ENCODE measurements at places on chromosomes 11 and 22. TPM values are rescaled to one million over a fixed set of nuclear protein-coding genes. Genes with fewer than 3 reads are reported as not detected.

Gene WNT7B
- not detected for polyA plus RNA-seq

Gene OSBP2
- 5.1 TPM for polyA plus RNA-seq

Gene TENM4
- polyA plus RNA-seq: 0.71 TPM

- DNase-seq: no peak
These were observed 133.9 kb downstream of the WNT7B start for GRCh38 chr22:45843031-45843430.

- no peak for DNase-seq
These were observed 145.1 kb downstream of the SWAP70 start for GRCh38 chr11:9808943-9809342.

DNA sequence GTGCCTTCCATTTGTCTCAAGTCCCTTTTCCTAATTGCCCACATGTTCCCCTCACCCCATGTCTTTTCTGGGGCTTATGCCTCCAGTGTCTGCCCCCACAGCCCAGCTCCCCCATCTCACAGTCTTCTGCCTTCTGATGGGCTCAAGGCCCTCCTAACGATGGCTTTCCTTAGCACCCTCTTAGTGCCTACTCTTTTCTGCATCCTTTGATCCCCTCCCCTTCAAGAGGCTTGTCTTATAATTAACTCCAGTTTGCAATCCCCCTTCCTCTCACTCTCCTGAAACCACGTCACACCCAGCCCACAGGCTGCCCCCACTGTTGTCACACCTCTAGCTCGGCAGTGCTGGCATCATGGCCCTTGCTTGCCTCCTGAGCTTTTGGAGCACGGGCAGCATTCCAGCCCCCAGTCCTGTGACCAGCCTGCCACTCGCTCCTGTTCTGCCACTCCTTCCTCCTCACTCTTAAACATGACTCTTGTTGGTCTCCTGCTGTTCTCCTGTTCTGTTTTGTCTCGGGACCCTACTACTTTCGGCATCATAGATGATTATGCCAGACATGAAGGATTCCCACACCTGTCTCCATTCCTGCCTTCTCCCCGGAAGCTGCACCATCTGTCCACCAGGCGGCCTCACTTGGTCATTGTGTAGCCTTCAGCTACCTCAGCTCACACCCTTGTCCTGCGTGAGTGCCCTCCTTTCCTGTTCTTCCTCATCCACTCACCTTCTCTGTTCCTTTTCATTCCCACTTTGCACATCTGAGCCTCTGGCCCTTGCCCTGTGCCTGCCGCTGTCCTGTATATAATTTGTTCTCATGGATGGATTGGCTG, 26.1 kb downstream of the UBE2L3 start:
- DNase-seq: peak; percentile 61

- DNase-seq: no peak
These were observed 63.1 kb upstream of the TTC12 start for GRCh38 chr11:113251281-113251680.

DNA sequence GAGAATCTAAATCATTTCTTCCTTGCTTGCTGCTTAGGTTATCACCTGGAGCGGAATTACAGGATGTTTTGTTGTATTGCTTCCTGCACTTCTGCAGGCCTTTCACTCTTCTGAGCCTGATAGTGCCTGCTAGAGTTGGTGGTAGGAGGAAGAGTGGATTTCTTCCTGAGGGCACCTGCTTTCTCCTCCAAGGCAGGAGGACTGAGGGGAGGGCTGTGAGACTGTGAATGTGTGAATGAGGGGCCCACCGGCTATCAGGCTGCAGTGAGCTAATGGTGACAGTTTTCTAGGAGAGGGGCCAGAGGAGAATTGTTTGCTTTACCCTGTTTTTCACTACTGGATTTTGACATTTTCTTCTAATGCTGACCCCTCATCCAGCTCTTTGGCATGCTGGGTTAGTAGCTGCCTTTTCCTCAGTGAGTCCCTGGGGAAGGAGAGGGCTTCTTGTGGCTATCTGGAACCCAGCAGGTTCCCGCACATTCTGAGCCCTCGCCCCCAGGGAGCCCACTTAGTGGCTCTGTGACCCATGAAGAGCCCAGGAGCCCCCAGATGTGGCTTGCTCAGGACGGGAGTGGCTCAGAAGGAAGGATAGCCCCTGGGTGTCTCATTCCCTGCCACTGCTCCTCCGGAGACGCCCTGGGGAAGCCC, 39.1 kb downstream of the DIXDC1 start:
- DNase-seq: no peak

DNA sequence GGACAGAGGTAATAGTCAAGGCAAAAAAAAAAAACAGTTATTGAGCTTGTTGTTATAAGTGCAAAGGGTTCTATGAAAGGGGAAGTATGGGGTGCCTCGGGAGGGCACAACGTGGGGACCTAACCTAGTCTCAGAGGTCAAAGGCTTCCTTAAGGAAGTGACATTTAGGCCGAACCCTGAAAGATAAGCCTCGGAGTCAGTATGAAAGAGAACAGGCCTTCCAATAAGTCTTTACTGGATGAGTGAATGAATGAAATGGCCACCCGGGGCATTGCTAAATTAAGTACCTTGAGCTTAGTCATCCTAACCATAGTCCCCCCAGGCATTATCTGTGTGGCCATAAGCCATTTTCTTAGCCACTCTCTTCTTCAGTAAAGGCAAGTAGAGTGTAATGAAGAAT, 19.7 kb downstream of the FLI1 start:
- no peak for DNase-seq

GRCh38 chr11:9762531-9762930, 98.7 kb downstream of the SWAP70 start:
- no peak for DNase-seq

GRCh38 chr11:73312851-73313327, 4.8 kb downstream of the ARHGEF17 start:
- no peak for DNase-seq

- DNase-seq: no peak
These were observed 65.9 kb upstream of the RCN1 start for GRCh38 chr11:32024948-32025347.

DNA sequence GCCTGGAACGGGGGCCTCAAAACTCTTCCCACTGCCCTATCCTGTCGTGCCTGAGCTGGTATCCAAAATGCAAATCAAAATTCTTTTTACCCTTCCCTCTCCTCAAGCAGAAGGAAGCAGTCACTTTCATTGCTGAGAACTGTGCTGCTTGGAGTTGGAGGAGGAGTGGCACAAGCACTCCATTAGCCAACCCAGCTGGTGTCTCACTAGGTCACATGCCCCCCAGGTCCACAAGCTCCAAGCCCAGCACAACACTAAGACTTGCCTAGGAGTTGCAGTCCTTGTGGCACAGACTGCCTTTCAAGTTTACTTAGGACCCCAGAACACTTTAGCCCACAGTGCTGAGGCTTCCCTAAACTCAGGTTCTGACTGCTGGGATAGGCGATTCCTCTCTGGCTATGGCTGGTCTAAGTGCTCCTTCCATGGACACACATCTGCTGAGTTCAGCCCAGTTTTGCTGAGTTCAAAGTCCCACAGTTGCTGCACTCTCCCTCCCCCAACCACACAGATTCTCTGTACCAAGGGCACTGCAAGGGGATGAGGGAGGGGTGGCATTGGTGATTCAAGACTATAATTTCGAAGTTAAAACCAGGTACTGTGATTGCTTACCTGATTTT, 68.6 kb downstream of the CHRDL2 start:
- no peak for DNase-seq

DNA sequence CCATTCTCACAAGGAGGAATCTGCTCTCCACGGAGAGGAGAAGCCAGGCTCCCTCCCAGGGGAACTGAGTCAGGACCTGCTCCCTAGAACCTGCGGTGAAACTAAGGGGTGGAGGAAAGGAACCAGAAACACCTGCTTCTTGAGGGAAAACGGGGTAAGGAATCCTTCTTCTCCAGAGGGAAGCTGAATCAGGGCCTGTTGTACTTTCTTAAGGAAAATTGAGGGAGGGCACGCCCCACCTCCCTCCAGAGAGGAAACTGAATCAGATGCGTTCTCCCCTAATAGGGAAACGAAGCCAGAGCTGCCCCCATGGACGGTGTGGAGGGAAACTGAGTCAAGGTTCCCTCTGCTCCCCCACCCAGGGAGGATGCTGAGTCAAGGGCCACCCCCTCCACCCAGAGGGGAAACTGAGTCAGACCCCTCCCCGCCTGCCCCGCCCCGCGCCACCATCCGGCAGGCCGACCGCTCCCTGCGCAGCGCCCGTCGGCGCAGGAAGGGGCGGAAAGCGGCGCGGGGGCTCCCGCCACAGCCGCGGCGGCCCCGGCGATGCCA, 393 bp downstream of the RELA start:
- DNase-seq: no peak

DNA sequence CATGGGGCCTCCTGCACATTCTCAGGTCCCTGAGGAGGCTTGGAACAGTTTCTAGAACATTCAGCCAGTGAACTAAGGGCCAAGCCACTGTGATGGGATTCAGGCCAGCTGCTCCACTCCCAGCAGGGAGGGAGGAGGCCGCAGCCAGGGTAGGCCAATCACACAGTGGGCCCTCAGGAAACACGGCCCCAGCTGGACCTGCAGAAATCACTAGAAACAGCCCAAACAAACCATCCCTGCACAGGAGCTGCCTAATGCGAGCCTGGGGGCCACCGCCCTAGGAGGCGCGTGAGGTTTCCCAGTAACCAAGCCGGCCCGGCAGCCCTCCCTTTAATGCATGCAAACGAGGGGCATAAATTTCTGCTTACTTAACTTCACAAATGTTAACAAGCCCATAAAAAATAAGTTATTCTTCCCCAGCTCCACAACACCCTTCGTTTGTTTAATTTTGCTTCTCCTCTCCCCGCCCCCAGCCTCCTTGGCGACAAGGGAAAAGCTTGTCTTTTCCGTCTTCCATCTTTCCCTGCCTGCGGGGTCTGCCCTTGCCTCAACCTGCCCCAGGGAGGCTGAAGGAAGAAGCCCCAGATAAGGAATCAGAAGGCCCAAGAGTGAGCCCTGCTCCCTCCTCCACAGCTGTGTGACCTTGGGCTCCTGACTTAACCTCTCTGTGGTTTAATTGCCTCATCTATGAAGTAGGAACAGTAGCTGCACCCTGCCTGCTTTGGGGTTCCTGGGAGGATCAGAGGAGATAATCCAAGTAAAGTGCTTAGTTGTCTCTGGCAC, 25.7 kb downstream of the ELFN2 start:
- DNase-seq: peak; percentile 33
